Activated naive CD4-positive, alpha-beta T cell (primary cell): ENCODE measurements at places on chromosomes 7 and 10.

DNA sequence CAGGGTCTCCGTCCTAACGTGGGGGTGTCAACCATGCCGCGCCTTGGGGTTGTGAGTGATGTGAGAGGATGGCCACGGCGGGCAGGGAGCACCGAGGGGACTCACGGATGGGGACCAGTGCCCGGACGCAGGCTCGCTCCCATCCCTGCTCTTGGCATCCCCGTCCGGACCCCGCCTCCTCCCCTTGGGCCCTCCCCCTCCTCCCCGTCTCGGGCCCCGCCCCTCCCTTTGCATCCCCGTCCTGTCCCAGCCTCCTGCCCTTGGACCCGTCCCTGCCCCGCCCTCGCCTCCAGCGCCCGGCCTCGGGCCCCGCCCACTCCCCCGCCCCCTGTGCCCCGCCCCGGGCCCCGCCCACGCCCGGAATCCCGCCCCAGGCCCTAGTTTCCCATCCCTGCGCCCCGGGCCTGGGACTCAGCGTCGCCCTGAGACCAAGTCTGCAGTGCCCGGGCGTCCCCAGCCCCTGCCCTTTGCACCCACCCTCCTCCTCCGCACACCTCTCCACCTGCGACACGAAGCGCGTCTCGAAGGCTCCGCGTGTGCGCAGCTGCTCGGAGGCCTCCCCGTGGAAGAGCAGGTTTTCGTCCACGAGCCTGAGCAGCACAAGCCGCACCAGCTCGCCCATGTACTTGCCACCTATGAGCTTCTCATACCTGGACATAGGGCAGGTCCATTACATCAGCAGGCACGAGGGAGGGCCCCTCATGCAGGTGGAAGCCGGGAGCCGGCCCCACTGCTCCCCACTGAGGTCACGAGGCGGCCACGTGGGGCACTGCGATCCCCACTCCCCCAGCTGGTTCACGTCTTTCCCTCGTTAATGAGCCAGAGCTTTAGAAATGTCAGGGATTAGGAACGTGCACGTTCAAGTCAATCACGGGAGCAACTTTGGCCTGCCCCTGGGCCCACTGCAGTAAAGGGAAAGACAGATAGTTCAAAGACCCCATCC lies 5.1 kb upstream of the MYL7 start:
- peak; percentile 62 for DNase-seq

- DNase-seq = no peak
Measured at GRCh38 chr10:32461203-32461602, 15.3 kb downstream of the CCDC7 start.

DNA sequence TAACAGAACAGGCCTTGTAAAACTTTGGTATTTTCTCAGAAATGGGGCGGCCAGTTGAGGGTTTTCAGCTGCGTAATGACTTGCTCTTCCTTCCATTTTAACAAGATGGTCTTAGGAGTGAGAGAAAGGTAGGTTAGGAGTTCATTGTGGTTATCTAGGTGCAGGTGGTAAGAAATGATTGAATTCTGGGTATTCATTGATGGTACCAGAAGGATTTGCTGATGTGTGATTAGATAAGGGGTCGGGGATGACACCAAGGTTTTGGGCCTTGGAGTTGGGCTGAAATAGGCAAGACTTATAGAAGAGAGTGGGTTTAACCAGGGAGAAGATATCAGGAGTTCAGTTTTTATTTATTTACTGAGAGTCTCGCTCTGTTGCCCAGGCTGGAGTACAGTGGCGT lies 2.6 kb downstream of the MDH2 start:
- no peak for DNase-seq

DNA sequence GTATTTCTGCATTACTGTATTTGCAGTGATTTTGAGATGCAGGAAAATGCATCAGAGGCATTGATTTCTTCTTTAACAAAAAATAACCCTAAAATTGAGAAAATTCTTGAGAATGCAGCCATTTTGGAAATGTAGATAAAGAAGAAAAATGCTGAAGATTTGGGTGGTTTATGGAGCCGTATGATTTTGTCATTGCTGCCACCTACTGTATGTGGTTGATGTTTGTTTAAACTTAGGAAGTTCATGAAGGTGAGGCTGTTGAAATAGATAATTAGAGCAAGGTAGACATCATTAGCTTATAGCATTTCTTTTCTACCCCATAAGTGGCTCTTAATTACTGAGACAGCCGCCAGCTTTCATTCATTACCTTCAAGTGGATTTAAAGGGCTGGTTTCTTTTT lies 92.1 kb upstream of the SAMD8 start:
- DNase-seq = no peak

DNA sequence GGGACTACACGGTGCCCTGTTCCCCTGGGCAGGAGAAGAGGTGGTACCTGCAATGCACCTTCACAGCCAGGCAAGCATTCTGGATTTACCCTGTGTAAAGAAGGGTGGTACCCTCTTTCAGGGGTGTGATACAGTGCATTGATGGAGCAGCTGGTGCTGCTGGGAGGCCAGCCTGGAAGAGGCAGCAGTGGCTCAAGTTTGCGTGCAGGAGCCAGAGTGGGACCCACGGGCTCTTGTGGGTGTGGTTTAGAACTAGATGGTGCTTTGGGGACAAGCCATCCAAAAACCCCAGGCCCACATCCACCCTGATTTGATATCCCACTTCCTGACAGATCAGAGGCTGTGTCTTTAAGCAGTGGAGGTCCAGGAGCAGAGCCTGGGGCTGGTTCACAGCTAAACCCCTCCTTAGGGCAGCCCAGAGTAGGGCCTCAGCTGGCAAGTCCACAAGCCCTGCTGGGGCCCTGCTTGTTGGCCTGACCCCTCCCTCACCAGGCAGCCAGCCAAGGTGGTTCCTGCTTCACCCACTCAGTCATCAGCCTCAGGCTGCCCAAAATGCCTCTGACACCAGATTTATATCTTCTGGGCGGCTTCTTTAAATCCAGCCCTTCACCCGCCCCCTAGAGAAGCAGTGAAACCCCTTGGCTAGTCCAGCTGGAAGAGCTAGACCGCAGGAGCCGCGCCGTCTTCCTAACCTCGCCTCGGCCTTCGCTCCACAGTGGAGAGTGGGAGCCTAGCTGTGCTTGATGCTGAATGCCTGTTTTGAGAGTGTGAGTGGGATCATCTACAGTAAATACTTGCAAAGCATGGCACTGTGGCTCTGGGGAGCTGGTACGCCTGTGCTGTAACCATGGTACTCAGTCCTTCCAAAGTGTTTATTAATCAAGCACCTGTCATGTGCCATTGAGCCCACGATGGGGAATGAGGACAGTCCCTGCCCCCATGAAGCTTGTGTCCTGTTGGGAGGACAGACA lies 1.4 kb upstream of the ASIC3 start:
- DNase-seq = no peak

- DNase-seq = no peak
Measured at GRCh38 chr7:26574476-26574875, 282.8 kb downstream of the SNX10 start.

GRCh38 chr7:38881947-38882684 lies 26.9 kb downstream of the VPS41 start:
- DNase-seq = no peak

- DNase-seq = no peak
Measured at GRCh38 chr7:40622941-40623501, 488.2 kb downstream of the SUGCT start.

- no peak for DNase-seq
Measured at GRCh38 chr10:33388382-33388781, 53.9 kb upstream of the NRP1 start.

DNA sequence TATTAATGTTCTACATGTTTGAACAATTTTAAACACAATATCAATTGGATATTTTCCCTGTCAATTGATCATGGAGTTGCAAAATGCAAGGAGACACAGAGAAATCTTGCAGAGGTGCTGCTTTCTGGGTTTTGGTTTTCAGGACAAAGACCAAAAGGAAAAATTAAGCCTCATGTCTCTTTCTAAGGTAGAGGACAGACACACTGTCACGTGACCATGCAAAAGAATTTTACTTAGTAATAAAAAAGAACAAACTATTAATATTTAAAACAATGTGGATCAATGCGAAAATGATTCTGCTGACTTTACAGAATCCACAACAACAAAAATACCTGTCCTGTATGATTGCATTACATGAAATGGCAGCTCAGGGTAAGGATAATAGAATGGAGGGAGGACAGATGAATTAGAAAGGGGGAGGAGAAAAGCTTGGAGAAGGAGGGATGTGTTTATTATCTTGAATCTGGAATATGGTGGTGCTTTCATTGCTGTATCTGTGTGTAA lies 493.7 kb upstream of the NUPR2 start:
- no peak for DNase-seq

GRCh38 chr10:89659143-89660131 lies 14.4 kb upstream of the PANK1 start:
- DNase-seq = no peak

DNA sequence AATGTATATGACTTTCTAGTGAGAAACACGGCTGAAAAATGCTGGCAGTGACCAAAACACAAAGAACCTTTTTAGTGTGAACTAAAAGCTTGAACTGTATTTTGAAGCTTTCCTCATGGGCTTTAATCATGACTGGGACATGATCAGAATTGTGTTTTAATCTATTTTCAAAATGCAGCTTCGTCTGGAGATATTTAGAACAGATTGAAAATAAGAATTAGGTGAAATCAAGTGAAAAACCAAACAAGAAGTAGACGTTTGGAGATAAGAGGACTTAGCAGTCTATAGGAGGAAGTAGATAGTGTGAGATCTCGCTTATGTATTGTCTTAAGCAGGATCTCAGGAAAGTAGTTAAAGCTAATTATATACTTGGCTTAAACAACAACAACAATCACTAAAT lies 865.4 kb upstream of the MBL2 start:
- DNase-seq = no peak

GRCh38 chr10:88903715-88904114 lies 23.7 kb downstream of the STAMBPL1 start:
- DNase-seq = no peak

DNA sequence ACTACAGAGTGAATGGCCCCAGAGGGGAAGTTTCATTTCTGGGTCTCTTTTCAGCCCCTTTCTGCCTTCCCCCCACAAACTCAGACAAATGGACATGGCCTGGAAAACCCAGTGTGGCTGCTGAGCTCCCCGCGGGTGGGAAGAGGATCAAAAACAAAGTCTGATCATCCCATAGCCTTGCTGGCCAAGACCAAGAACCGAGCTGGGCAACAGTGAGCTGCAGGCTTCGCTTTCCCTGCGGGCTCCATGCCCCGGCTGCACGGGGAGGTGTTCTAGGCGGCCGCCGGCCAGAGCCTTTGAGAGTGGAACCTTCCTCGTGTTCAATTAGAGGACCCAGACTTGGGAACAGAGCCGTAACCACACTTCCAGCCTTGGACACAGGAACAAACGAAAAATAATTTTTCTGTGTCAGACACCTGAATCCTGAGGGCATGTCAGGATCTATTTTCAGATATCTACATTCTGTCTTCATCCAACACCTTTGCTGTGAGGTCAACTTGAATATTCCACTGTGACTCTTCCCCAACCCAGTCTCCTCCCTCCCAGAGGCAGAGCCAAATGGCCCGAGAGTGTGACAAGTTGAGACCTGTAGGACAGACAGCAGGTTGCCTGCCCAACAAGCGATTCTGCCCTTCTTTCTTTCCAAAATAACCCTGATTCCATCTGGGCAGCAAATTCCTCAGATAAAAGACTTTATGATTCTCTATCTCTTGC lies 26.0 kb downstream of the WDR86 start:
- no peak for DNase-seq

- no peak for DNase-seq
Measured at GRCh38 chr7:51180092-51180491, 136.5 kb downstream of the COBL start.

DNA sequence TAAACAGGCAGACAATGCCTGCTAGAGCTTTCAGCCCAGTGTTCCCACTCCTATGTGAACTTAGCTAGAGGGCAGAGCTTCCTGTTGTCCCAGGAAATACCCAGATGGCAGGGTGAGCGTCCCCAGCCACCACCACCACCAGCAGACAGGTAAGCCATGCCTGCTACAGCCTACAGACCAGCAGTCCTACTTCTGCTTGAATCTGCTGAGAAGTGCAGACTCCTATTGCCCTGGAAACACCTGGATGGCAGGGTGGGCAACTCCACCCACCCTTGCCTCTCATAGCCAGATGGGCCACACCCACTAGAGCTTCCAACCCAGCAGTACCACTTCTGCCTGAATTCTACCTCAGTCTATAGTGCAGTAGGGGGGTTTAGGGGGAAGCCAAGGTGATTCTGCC lies 64.4 kb downstream of the FBXL13 start:
- DNase-seq = no peak

DNA sequence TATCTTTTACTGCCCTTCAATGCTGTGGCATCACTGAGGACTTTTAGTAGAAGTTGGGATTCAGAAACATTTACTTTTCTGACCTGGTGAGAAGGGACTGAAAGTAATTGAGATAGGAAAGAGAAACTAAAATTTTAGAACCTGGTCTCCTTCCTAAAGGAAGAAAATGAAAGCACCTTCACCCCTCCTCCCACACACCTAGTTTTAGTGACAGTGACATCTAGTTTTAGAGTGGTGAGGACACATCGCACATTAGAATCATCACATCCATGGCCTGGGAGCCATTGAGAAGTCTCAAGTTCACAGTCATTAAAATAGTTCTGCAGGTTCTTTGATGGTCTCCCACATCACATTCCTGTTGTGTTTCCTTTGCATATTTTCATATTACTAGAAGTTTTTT lies 16.1 kb downstream of the TAS2R41 start:
- no peak for DNase-seq

DNA sequence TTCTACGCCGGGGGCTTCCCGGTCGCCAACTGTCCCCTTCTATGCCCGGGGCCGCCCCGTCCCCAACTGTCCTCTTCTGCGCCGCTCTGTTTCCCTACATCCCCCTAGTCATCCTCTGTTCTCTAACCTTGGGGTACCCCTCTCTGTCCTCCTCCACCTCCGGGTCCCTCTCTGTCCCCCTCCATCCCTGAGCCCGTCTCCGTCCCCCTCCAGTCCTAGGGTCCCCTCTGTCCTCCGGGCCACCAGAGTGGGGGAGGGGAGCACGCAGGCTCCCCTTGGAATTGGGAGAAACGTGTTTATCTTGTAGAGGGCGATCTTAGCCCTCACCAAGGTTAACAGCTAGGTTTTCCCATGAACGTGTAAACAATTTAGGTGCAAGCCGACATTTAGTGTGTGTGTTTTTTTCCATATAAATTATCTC lies 852 bp upstream of the KLF6 start:
- no peak for DNase-seq

DNA sequence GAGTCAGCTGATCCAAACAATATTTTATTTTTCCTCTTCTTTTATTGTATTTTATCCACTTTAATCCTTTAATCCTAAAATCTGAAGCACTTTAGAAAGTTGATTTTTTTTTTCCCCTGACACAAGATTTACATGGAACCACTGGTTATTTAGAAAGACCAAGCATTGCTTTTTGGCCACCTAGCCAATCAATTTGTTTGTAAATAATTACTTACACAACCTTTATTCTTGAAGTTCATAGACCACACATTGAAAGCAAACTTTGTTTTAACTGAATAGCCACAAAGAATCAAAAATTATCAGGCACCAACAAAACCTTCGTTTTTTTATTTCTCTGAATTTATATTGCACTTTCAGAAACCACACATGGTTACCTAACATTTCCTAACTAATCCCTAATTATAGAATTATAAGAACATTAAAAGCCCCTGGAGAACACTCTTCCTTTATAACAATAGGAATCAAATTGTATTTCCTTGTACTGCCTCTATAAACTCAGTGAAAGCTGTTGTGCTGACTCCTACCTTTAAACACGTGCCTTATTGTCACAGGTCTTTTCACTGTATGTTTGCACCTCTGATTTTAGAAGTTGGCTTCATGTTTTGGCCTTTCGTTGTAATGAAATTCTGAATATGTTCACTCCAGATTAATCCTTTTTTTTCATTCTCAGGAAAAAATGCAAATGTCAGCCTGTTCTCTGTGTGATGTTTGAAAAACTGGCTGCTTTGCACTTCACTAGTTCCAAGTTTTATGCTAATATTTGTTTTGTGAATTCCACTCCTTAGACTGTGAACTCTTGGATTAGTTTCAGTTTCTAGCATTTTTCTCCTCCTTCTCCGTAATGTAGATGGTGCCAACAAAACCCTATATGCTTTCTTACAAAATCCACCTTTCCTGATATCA lies 1511.9 kb downstream of the REEP3 start:
- DNase-seq = no peak
